Thyroid gland (tissue), 4 donors: ENCODE measurements at places on chromosomes 7 and 10.

DNA sequence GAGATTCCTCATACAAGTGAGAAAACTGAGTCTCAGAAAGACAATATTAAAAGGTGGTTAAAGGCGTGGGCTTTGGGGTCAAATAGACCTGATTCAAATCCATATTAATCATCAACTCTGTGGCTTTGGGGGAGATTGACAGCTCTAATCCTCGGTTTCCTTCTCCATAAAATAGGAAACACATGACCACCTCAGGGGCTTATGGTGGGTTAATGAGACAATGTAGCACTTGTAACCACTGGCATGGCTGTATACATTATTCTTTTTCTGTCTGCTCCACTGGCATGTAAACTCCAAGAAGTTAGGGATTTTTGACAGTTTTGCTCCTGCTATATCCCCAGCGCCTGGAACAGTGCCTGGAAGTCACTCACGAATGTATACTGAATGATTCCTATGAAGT, 120.8 kb upstream of the GAD2 start:
- DNase-seq = no peak

- no peak for DNase-seq
These were observed 30.4 kb downstream of the A1CF start for GRCh38 chr10:50855015-50855414.

GRCh38 chr10:100482834-100483185, 20.0 kb downstream of the WNT8B start:
- no peak for DNase-seq

DNA sequence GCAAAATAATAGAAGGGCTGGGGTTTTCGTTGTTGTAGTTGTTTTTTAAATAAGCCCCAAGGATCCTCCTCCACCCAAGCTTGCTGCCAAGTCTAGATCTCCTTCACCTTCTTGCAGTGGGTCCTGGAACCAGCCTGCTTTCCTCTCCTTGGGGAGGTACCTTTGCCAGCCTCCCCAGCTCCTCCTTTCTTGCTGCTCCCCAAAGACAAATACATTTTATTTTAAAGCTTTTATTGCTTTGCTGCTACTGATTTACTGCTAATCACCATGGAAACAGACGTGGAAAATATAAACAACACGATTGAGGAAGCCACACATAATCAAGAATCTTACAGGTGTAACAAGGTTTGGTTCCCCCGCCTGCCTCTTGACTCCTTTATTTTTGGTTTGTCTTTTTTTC, 17.4 kb upstream of the SLF2 start:
- no peak for DNase-seq

- DNase-seq = no peak
These were observed 64.4 kb downstream of the KCND2 start for GRCh38 chr7:120337308-120337907.

GRCh38 chr10:121788717-121789116, 139.1 kb downstream of the ATE1 start:
- no peak for DNase-seq

- DNase-seq = no peak
These were observed 923.4 kb upstream of the AUTS2 start for GRCh38 chr7:68674826-68675225.

DNA sequence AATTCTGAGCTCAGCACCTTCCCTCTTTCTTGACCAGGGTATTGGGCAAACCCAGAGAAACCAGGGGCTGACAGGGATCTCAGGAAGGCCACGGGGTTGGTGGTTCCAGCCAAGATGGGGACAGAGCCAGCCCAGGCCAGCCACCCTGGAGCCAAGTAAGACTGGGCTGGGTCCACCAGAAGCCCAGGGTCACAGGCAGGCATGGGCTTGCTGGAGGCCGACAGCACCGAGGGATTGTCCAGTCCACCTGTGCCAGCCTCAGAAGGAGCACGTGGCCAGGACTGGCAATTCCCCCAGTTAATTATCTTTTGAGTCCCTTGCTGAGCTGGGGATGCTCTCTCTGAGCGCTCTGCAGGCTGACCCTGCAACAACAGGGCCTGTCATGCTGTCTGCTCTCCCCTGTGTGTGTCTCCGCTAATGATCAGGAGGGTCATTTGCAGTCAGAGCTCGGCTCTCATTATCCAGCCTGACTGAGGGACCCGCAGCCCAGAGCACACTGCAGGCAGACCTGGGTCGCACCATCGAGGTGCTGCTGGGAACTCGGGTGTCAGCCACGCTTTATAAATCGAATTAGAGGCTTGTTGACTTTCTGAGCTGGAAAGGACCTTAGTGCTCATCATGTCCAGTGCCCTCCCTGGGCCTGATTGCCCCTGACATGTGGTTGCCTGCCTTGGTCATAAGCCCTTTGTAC, 69.5 kb upstream of the PPIF start:
- no peak for DNase-seq

GRCh38 chr10:84205049-84205852, 10.9 kb downstream of the CDHR1 start:
- peak; percentile 65 for DNase-seq

GRCh38 chr7:150879345-150879744, 27.0 kb downstream of the AOC1 start:
- no peak for DNase-seq

DNA sequence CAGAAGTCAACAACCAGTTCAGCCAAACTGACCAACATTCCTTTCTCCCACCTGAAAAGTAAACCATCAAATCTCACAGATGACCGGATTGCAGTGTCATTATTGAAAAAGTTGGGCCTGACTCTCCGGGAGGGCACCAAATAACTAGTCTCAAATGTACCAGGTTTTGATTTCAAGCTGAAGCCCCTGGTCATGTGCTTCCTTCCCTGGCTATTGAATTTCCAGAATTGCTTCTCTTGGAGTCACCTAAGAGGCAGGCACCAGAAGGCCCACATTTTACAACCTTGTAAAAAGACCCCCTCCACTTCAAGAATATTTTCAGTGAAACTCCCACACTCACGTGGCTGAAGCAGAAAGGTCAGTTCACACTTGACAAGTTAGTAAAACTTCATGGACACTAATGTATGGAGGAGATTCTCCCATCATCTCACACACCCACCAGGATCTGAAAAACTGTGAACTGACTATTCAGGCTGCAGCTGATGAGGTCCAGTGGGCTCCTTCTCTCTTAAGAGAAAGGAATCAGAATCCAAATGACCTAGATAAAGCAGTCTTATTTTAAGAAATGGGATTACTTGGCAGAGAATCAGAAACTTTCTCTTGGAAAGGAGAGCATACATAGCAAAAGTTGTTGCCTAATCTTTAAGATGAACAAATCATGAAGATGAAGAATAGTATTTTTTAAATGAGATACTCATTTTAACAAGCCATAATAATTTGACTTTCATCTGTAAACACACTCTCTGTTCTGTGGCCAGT, 53.6 kb downstream of the DLD start:
- peak; percentile 21 for DNase-seq

- DNase-seq = peak; percentile 55
These were observed 184.8 kb downstream of the AUTS2 start for GRCh38 chr7:69782917-69783684.

DNA sequence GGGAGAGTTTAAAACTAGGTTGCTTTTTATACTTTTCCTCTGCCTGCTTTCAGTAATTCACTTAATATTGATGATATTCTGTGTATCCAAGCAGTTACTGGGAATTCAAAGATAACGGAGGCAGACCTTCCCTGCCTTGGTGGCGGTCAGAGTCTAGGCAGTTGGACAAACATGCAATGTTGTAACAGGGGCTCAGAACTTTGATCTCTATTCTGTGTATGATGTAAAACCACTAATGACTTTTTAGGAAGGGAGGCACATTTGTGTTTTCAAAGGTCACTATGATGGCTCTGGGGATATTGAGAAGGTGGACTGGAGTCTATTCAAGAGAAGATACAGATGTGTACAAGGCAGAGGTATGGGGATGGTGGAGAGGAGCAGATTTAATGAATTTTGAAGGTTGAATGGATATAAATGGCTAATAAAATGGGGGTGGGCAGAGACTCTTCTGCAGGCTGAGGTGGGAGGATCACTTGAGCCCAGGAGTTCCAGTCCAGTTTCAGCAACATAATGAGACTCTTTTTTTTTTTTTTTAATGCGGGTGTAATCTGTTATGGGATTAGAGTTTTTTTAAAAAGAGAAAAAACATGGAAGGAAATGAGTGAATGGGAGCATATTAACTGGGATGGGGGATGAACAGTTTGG, 5.7 kb upstream of the PON2 start:
- no peak for DNase-seq

DNA sequence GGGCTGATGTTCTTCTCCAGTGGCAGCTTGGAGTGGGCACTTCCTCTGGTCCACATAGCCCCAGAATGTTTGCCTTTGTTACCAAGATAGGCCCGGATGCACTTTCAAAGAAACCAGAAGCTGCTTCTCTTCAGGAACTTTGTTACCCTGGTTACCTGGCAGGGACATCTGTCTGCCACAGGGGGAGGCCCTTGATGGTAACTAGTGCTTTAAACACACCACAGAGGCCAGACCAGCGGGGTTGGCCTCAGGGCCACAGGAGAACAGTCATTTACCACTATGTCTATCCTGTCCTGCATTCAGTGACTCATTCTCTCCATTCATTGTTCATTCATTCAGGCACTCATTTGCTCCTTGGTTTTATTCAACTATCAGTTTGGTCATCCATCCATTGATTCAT, 11.9 kb upstream of the PLEKHA1 start:
- no peak for DNase-seq

GRCh38 chr10:128812000-128812399, 655.0 kb upstream of the MGMT start:
- no peak for DNase-seq

DNA sequence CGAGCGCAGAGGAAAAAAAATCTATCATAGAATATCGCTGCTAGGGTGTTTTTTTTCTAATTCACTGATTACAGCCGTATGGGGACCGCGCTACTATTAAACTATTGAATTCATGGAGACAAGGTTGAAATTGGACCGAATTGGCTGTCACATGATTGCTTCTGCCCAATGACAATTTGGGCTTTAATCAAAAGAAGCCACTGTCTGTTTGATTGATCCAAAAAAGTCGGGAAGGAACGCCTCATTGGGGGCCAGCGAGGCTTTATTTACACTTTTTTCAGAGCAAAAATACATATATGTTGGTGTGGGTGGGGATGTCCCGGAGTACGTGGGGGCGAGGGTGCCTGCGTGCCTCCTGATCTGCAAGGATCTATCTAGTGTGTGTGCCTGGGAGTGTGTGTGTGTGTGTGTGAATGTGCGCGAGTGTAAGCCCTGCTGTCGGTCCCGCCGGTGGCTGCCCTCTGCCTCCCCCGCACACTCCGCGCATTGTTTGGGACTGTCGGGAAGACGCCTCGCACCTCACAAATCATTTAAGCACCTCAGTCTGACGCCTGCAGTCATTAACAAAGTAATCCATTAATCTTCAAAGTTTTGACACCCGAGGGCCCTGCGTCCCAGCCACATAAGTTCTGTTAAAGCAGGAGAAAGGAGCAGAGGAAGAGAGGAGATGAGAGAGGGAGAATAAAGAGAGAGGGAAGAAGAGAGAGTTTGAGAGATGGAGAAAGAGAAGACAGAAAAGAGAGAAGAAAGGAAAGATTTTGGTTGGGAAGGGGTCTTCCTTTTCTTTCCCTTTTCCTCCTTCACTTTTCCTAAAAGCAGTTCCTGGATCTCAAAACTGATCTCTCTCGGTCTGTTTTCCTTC, at the start of gene HOXA2:
TSS of gene HOXA2 (minus strand) at position 103 of the 862 bp plus-strand sequence. CDS start 183 bp downstream, outside the sequence.
- no peak for DNase-seq

DNA sequence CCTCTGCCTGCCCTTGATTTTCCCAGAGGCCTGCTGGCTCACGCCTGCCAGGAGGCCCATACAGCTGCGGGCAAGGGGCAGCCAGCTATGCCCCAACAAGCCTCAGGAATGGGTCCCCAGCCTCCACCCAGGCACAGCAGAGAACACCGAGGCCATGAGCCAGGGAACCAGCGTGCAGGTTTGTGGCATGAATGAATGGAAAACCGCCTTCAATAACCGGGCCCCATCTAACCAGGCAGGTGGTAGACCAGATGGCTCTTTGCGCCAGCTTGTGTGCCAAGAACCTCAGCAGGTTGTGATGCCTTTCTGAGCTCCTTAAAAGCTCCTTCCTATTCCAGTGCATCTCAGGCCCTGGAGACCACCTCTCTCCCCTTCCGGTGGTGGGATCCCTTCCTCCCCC, 50.2 kb downstream of the ELFN1 start:
- no peak for DNase-seq
